Activated naive CD4-positive, alpha-beta T cell treated with Interleukin-2 at 50 U/mL for 16 hours (primary cell): ENCODE measurements at places on chromosomes 2 and 18.

- no peak for DNase-seq
Observed at GRCh38 chr2:143907801-143908200, 612.1 kb downstream of the ZEB2 start.

GRCh38 chr18:57954935-57955334, 89.1 kb upstream of the NEDD4L start:
- DNase-seq: no peak

DNA sequence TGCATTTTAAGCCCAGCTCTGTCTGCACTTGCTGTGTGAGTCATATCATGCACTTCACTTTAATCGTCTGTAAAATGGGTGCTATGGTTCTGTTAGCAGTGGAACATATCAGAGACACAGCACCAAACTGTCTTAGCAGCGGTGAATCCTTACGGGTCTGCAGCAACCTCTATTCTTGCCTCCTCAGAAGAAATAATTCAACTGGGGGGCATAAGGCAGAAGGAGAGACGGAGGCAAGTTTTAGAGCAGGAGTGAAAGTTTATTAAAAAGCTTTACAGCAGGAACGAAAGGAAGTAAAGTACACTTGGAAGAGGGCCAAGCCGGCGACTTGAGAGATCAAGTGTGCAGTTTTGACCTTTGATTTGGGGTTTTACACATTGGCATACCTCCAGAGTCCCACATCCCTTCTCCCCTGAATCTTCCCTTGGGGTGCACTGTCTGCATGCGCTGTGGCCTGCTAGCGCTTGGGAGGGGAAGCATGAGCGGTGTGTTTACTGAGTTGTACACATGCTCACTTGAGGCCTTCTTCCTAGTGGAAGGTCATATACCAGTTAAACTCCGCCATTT, 109.8 kb downstream of the DDX1 start:
- no peak for DNase-seq

GRCh38 chr2:193253014-193253530, 1058.3 kb upstream of the TMEFF2 start:
- DNase-seq: no peak

DNA sequence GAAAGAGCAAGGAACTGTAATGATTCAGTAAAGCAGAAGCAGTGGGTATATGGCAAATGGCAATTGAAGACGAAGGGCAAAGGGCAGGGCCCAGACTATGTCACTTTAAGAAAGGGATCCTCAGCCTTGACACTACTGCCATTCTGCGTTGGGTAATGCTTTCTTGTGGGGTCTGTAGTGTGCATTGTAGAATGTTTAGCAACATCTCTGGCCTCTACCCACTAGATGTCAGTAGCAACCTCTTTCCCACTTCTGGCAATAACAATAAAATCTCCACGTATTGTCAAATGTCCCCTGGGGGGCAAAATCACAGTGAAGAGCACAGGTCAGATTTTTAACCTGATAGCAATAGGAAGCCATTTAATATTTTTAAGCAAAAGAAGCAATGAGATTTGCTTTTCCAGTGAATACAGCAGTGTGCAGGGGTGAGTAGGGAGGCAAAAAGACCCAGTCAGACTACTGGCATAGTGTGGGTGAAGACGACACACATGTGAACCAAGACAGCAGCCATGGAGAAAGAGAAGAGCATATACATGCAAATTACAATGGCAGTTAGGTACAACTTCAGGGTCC, 209.5 kb downstream of the DYM start:
- no peak for DNase-seq
